ENCODE measurements at places on chromosomes 1 and 21.
A peak's percentile ranks its signal among the peaks of the same experiment; 100 is the strongest.

GRCh38 chr1:26387447-26387846, 14.9 kb upstream of the ZNF683 start:
- no peak for DNase-seq

- DNase-seq, result no peak
Observed at GRCh38 chr1:29629814-29630516, 393.6 kb downstream of the PTPRU start.

- no peak for DNase-seq
Observed at GRCh38 chr1:62997884-62998283, 214.0 kb downstream of the ATG4C start.

GRCh38 chr21:32336711-32337110, 38.1 kb downstream of the MRAP start:
- DNase-seq, result no peak

- no peak for DNase-seq
Observed at GRCh38 chr1:183739741-183740271, 65.1 kb upstream of the RGL1 start.

DNA sequence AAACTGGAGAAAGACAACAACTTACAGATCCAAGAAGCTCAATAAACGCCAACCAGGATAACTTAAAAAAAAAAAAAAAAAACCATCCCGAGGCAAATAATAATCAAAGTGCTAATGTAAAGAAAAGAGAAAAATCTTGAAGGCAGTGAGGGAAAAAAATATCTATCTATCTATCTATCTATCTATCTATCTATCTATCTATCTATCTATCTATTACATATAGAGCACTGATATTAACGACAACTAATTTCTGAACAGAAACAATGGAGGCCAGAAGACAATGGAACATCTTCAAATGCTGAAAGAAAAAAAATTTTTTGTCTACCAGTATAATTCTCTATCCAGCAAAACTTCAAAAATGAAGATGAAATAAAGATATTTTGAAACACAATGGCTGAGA, 18.0 kb downstream of the PACC1 start:
- DNase-seq, result no peak

- no peak for DNase-seq
Observed at GRCh38 chr21:46150491-46151121, 4.8 kb downstream of the FTCD start.

DNA sequence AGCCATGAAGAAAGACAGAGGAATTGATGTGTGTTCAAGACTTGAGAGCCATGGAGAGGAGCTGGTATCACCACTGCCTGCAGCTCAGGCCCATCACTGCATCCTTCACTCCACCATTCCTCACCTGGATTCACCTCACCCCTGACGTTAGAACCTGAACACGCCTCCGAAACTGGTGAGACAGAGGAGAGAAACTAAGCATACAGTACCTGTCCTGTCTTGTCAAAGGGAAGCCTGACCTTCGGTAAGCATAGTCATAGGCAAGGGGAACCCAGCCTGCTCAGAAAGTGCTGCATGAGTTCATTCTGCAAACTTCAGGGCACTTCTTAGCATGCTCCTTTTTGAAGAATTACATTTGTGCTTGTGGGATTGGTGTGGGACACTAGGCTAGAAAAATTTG, 425.8 kb downstream of the DSCAM start:
- no peak for DNase-seq

GRCh38 chr1:208083715-208084085, 160.5 kb downstream of the PLXNA2 start:
- DNase-seq, result no peak

DNA sequence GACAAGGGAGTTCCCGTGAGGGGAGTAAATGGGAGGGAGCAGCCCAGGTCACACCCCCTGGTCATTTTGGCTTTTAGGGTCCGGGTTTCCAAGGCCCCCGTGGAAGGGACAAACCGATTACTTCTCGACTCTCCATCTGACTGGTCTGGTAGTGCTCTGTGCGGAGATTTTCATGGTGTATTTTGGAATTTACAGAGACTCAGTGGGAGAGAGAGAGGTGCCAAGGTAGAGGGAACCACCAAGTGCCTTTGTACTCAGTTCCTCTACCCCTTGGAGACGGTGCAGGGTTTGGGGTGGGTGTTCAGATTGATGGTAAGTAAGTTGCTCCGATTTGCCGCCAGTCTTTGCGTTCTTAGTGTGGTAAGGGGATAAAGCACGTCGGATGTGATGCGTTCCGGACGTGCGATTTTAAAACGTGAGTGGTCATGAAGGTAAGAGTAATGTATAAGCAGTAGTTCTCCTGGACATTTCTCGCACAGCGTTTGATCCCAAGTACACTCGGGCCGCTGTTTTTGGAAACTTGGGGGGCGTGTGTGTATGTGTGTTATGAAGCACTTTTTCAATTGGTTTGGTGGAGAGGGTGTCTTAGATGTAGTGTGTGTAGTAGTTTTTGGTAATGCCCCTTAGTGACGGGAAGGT, 682 bp downstream of the SUCO start:
- DNase-seq, result peak; percentile 6

DNA sequence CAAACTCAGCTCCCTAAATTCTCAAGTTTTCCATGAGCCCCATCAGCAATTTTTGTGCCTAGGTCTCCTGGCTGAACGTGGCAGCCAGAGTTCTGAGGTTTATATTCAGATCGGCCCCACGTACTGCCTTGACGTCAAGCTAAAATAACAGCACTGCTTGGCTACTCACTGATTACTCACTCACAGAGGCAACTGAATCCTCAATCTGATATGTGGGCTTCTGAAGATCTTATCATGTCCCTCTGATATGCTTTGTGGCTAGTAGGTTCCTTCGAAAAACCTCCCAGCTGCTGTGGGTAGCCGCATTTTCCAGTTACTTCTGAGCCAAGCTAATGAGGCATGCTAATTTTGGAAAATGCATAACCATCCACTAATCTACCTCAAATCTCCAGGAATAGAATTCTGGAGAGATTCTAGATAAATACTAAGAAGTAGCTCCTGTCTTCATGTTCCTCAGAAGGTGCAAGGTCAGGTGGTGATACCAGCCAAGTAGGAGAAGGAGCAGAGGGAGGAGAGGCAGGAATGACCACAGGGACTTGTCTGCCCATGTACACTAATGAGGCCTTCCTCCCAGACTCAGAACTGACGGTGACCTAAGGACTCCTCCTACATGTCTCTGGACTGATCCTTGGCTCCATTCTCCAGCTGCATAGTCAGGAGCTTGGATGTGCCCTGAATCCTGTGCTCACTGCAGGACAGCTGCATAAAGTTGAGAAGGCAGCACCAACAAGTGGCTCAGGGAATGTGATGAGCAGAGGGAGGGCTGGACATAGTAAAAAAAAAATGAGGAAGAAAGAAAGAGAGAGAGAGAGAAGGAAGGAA, 263.7 kb downstream of the TNR start:
- DNase-seq, result no peak

GRCh38 chr1:223177681-223178080, 34.6 kb upstream of the TLR5 start:
- DNase-seq, result no peak

DNA sequence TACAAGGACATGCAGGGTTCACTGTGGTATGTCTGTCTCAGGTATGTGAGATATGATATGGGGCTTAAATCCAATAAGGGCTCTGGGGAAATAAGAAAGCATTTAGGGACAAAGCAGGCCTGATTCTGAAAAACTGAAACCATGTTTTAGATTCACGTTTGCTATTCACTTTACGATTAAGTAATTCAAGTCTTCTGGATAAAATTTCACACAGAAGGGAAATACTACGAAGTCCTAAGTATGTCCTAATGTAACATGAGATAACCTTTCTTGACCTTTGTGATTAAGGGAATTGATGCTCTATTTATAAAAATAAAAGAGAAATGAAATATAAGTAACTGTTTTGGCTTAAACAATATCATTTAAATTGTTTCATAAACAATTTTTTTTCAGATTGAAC, 55.4 kb downstream of the HNRNPR start:
- DNase-seq, result no peak

DNA sequence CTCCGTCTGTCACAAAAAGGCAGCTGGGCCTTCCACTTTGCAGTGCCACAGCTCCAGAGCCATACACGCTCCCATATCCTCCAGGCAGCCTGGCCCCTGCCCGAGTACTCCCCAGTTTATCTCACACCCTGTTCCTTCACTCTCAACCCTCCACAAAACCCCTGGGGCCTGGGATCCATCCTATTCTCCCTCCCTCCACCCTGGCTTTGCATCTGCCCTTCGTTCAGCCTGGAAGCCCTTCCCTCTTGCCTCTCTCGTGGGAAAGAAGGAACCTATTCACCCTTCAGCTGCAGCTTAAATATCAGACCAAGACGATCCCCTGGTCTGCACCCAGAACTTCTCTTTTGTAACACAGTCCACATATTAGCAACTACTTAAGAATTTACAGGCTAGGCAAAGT, 56.7 kb downstream of the CAMK2N1 start:
- no peak for DNase-seq

DNA sequence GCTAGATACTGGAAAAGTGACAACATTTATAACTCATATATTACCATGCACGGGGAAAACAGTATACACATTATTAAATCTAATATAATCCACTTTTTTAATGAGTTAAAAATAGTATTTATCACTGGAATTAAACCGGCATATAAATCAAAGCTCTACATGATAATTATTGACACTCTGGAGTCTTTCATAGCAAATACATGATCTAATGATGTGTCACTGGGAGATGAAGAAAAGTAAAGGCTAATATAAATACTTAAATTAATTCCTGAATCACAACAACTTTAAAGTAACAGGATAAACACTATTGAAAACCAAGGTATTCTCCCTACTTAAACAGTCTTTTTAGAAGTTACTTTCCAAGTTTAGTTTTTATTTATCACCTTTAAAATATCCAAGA, 52.4 kb upstream of the ASPM start:
- no peak for DNase-seq

DNA sequence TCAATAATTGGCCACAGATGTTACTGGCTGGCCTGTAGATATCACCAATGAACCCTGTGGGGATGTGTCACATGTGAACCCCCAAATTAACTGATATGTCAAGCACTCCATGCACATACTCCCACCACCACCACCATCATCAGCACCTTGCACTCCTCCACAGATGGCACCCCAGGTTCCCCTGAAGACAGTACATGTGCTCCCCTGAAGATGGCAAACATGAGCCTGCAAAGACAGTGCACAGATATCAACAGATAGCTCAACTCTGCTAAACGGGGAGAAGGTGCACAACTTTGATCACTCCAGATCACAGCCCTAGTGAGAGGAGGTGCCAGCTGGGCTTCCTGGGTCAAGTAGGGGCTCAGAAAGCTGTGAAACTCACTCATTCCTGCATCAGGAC, 74.4 kb downstream of the CLCA4 start:
- DNase-seq, result no peak

GRCh38 chr21:44027607-44028286, 15.6 kb downstream of the TRAPPC10 start:
- DNase-seq, result no peak

- no peak for DNase-seq
Observed at GRCh38 chr1:50163680-50164079, 55.0 kb downstream of the ELAVL4 start.

DNA sequence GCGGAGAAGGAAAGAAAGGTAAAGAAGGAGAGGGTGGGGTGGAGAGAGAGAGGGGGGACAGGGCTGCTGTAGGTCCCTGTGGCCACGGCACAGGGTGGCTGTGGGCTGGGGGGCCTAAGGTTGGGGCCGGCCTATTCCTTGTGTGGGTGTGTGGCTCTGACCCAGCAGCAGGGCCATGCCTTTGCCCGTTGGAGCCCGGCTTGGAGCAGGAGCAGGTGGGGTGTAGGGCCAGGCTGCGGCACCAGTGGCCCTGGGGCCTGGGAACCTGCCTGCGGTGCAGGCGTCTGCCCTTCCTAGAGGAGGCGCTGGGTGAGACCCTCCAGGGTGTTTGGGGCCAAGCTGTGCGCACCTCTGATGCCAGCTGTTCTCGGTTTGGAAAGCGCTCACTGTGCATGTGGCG, 19.7 kb upstream of the SUMO3 start:
- DNase-seq, result no peak

GRCh38 chr1:19344372-19344810, 32.3 kb downstream of the SLC66A1 start:
- DNase-seq, result peak; percentile 10

DNA sequence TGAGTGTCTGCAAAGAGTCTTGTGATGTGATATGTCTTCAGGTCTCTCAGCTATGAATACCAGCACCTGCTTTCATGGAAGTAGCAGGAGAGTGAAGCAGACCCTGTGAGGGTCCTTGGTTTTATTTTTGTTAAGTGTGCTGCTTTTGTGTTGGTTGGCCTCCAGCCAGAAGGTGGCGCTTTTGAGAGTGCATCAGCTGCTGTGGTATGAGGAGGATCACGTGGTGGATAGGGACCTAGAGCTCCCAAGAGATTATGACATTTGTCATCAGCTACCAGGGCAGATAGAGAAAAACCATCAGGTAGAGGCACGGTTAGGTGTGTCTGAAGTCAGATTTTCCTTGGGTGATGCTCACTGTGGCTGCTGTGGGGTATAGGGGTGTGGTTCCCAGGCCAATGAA, 1232.1 kb downstream of the MRPL39 start:
- DNase-seq, result no peak

DNA sequence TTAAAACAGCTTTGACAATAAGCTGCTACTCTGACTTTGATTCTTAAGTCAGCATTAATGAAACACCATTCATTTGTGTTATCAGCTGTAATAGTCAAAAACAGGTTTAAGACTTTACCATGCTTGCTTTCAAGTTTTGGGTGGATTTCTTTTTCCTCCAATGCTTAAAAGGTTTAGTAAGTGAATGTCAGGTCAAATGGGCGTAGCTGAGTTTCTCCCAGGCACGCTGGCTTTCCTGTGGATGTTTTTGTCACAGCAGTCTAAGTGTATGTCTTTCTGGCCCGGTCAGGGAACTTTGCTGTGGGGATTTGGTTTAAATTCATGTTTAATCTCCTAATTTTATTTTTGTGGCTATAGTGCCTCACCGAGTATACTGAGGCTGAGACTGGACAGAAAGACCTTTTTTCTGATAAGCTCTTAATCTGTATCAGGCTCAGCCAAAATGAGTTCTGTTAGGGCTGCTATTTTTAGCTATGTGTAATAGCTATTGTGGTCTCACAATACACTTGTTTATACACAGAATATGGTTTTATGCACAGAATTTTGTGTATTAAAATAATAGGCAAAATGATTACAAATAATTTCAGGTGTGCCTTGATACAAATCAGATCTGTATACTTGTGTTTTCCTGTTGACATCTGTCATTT, 292.8 kb downstream of the DISC1 start:
- no peak for DNase-seq

GRCh38 chr1:184595596-184595995, 159.1 kb downstream of the EDEM3 start:
- no peak for DNase-seq

DNA sequence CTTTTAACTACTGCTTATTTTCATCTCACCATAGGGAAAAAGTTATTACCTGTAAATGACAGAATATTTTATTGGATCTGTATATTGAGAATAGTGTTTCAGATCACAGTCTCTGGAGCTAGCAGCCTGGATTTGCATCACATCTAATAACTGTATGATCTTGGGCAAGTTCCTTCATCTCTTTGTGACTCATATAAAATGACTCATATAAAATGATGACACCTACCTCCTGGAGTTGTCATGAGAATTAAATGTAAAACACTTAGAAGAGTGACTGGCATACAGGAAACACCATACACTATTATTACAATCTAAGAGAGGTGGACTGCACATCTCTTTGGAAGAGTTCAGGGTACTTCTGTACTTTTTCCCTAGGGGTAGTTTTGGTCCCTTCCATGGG, 421.3 kb downstream of the NEGR1 start:
- no peak for DNase-seq

- no peak for DNase-seq
Observed at GRCh38 chr1:171267391-171267790, 19.1 kb downstream of the FMO1 start.

- no peak for DNase-seq
Observed at GRCh38 chr1:159970932-159971342, 16.9 kb upstream of the SLAMF9 start.
